ENCODE measurements at places on chromosomes 16 and 17.

GRCh38 chr17:74918906-74919305, 4.1 kb downstream of the USH1G start:
- DNase-seq = no peak

DNA sequence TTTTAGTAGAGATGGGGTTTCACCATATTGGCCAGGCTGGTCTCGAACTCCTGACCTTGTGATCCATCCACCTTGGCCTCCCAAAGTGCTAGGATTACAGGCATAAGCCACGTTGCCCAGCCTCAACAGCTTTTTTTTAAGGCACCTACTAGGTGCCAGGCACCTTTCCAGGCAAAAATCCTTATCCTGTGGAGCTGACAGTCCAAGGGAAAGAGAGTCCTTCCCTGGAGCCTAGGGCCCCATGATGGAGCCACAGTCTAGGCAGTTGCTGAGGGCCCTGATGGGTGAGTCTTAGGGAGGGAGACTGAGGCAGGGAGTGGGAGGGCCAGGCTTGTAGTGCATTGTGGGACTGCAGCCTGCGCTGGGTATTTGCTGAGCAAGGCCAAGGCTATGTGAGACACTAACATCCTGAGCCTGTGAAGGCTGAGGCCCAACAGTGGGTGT, 79.6 kb upstream of the TOB1 start:
- DNase-seq = no peak

GRCh38 chr17:78967782-78968362, 11.9 kb downstream of the LGALS3BP start:
- DNase-seq = no peak

DNA sequence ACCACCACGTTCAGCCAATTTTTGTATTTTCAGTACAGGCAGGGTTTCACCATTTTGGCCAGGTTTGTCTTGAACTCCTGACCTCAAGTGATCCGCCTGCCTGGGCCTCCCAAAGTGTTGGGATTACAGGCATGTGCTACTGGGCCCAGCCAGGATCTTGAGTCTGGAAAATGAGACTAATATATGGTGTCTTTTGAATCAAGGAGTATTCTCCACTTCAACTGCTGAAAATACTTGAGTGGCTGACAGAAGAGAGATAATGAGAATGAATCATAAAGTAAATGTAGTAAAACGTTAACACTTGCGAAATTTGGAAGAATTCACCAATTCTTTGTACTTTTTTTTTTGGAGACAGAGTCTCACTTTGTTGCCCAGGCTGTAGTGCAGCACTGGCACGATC, 16.6 kb downstream of the SMYD4 start:
- no peak for DNase-seq

DNA sequence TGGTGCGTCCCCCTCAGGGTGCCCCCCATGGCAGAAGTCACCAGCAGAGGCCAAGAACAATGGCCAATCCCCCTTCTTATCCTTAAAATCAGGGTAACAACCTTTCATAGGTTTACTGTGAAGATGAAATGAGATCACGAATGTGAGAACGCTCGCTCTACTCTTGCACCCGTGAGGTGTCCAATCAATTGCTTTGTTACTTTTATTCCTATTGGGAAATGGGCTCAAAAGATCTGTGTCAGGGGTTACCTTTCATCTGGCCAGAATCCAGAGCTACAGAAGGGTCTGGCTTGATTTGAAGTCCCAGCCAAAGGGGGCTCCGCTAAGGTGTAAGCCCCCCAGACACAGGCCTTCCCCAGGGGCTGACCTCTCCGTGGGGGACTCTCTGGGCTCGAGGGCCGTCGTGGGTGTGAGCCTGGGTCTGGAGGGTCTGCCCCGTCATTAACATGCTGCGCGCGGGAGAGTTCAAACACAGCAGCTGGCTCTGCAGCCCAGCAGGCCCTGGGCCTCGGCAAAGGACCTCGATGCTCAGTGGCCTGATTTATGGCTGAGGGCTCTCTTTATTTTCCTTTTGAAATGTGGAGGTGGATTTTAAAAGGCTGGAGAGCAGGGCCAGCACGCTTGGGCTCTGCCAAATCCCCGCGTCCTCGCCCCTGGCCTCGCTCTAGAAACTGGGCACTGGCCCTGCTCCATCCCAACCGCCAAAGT, 10.4 kb downstream of the ABR start:
- DNase-seq = no peak

- DNase-seq = no peak
Observed at GRCh38 chr16:49597796-49598195, 224.2 kb downstream of the C16orf78 start.

DNA sequence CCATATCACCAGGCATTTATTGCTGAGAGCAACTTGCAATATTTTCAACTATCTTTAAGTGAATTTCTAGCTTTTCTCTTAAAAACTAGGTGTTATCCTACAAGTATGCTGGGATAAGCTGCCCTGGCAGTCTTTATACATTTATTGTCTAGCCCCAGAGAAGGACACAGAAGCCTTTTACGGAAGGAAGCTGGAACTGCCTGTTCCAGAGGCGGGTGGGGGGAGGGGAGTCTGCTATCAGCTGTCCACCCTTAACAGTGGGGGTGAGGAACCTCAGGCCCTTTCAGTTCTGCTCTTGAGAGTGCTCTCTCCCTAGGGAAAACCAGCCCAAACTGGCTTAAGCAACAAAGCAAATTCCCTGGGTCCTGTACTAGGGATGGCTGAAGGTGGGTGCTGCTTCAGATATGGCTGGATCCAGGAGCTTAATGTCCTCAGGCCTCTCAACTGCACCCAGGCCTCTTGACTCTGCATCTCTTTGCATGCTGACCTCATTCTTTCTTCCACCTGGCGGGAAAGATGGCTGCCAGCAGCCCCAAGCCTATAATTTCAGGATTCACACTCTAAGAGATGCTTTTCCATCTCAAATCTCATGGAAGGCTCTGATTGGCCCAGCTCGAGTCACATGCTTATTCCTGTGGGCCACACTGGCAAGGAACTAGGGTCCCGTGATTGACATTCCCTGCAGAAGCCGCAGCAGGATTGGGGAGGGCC, 16.6 kb downstream of the NAGPA start:
- DNase-seq = no peak

DNA sequence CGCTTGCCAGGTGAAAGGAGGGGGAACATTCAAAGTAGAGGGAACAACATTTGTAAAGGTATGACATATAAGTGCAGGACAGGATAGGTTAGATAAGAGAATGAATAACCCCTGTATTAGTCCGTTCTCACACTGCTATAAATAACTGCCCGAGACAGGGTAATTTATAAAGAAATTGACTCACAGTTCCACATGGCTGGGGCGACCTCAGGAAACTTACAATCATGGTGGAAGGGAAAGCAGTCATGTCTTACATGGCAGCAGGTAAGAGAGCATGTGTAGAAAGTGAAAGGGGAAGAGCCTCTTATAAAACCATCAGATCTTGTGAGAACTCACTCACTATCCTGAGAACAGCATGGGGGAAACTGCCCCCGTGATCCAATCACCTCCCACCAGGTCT, 223.8 kb downstream of the SOX9 start:
- DNase-seq = no peak

- no peak for DNase-seq
Observed at GRCh38 chr17:76657505-76658241, 14.1 kb upstream of the ST6GALNAC1 start.

DNA sequence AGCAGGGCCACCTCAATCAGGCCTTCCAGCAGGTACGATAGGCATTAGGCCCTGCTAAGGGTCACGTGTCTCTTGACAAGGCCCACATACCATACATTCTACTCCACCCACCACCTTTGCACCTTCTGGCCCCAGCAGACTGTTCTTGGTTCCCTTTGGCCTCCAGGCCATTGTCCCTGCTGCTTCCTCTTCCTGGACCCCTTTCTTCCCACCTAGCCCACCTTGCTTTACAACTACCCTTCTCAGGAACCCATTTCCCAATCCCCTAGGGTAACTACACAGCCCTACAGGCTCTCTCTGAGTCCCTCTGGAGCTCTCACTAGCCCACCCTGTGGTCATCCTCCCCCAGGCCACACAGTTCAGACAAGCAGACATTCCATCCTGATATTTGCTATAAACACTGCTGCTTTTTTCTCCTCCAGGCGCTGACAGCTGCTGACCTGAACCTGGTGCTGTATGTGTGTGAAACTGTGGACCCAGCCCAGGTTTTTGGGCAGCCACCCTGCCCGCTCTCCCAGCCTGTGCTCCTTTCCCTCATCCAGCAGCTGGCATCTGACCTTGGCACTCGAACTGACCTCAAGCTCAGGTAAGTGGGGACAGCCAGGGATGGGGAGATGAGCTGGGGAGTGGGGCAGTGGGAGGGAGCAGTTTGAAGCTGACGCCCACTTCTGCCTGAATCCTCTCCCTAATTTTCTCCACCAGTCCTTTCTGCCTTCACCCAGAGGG, 1.4 kb upstream of the NRN1L start:
- no peak for DNase-seq

DNA sequence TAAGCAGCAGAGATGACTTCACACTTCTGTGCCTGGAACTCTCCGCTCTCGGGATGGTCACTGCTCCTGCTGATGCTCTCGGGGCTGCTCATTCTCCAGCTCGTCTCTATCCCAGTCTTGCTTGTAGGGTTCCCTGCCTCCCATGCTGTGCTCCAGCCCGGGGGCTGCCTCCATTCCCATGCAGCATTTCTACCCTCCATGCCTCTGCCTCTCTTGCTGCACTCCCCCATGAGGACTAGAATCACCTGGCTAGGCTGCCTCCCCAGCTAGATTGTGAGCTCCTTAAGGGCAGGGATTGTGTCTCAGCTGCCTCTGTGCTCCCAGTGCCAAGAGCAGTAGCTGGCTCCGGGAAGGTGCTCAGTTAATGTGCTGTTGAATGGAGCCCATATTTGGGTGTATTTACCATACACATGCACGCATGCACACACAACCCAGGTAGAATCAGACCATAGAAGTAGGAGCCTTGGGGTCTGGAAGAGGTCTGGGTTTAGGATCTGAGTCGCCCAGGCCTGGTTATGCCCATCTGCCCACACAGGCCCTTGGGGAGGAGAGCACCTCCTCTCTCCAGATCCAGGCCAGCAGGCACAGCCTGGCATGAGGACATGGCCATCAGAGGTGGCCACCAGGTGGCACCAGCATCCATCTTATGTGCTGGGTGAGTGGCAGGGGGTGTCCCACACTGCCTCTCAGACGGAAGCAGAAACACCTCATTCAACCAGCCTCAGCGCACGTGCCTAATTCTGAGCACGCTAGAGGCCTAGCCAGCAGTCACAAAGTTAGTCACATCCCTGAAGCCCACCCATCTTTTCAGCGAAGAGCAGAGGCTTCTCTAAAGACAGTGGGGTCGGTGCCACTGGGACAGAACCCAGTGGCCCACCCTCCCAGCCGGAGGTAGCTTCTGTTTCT, 9.3 kb downstream of the GIT1 start:
- peak; percentile 68 for DNase-seq

- no peak for DNase-seq
Observed at GRCh38 chr16:14011846-14012245, 59.3 kb upstream of the MRTFB start.
